ENCODE measurements at places on chromosomes 1 and 21. TPM values are rescaled to one million over a fixed set of nuclear protein-coding genes. Genes with fewer than 3 reads are reported as not detected.

Gene HPCA
- total RNA-seq: not detected

Gene PLD5
- not detected for total RNA-seq

Gene NPHS2
- not detected for total RNA-seq

Gene KRTAP12-2
- not detected for total RNA-seq

Gene TRIM58
- total RNA-seq: 0.79 TPM

Gene IGSF9
- not detected for total RNA-seq

Gene ANKRD35
- 0.40 TPM for total RNA-seq

Gene UBE2U
- not detected for total RNA-seq

Gene SPRR1B
- total RNA-seq: not detected

Gene HES3
- total RNA-seq: not detected

Gene OR2L2
- 0.12 TPM for total RNA-seq

Gene LRRC71
- total RNA-seq: not detected

Gene GPR61
- total RNA-seq: 0.52 TPM

Gene STMN1
- 800 TPM for total RNA-seq

Gene ALDH9A1
- 43.4 TPM for total RNA-seq

Gene PRAMEF14
- total RNA-seq: not detected
